Cardiac muscle cell (in vitro differentiated cells and primary cell): ENCODE measurements at places on chromosomes 2 and 18. TPM values are rescaled to one million over a fixed set of nuclear protein-coding genes. Genes with fewer than 3 reads are reported as not detected.

DNA sequence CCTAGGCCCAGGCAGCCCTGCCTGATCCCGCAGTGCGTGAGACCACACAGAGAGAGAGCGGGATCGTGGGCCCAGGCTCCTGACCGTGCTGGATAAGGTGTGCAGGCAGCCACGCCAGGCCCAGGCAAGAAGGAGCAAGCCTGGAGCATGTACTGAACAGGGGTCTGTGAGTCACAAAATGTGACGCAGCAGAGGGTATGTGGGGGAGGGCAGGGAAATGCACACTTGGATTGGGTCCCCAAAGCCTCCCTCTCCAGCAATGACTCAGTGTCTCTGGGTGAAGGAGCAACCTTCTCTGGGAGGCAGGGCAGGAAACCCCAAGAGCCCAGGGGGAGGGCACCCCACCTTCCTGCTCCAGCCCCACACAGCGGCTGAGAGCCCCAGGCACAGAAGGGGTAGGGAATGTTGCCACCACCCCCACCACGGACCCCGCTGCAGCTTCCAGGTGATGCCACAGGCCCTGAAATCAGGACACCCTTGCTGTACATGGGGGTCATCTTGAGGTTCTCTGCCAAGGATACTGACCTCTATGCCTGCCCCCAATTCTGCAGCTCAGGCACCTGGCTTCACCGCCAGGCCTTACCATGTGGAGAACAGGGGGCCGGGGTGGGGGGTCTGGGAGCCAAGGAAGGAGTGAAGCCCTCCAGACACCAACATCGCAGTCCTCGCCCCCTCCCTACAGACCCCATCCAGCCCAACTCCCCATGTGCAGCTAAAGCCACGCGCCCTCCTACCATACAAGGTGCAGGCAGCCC is 1.3 kb upstream of the GPC1 start:
- no peak overlapping the region for H3K27ac ChIP-seq
- H3K36me3 ChIP-seq = no peaks in the 10 kb centered on the region
- H3K27me3 ChIP-seq = peaks cover 23% of the 10 kb centered on the region
- peak; percentile 96 for DNase-seq

DNA sequence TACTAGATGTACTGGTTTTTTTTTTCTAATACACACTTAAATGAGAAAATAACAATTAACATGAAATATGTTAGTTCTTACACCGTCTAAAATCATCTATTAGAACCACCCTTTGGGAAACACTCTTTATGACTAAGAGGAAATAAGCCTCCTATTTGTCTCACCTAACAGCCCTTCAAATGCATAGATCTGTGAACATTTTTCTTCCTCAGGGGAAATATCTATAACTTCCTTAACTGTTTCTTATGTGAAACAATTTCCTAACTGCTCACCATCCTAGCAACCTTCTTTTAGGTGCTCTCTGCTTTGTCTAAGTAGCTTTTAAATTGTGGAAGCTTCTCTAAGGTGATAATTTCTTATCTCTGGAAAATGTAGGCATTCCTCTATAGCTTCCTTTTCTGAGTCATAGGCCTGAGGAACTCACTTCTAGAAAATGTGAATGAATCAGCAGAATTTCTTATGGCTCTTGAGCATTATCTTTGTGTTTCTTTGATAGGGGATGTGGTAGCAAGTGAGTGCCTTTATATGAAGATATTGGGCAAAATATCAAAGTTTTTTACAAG is 56.1 kb downstream of the CNTNAP5 start:
- no peak overlapping the region for H3K27ac ChIP-seq
- H3K27me3 ChIP-seq = no peaks in the 10 kb centered on the region
- peak; percentile 48 for DNase-seq
- no peaks in the 10 kb centered on the region for H3K4me1 ChIP-seq
- no peak overlapping the region for H3K4me3 ChIP-seq
- no peaks in the 10 kb centered on the region for H3K36me3 ChIP-seq

- peaks cover 8% of the 10 kb centered on the region for H3K27me3 ChIP-seq
- no peaks in the 10 kb centered on the region for H3K36me3 ChIP-seq
- peak; percentile 75 for DNase-seq
- no peaks in the 10 kb centered on the region for H3K4me1 ChIP-seq
These were observed 22.9 kb downstream of the DOK1 start for GRCh38 chr2:74577448-74577847.

The NPAS2 gene
- total RNA-seq = 0.18 and 0.89 TPM in 2 replicates

DNA sequence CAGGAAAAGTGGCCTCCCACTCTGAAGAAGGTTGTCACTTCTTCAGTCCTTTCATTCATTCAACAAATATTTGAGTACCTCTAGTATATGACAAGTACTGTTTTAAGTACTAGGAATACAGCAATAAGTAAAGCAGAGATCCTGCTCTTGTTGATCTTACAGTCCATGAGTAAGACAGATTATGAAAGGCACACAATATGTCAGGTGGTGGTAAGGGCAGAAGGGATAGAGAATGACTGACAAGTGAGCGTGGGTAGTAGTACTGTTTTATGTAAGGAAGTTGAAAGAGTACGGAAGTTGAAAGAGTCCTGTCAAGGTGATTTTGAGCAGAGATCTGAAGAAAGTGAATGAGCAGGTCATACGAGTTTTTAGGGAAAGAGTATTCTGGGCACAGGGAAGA is 111.3 kb downstream of the GALNT1 start:
- H3K4me1 ChIP-seq = peaks cover 7% of the 10 kb centered on the region
- no peak overlapping the region for H3K4me3 ChIP-seq
- no peak for DNase-seq
- H3K27me3 ChIP-seq = no peaks in the 10 kb centered on the region

GRCh38 chr2:11244091-11244826 is 89.0 kb downstream of the SLC66A3 start:
- no peaks in the 10 kb centered on the region for H3K27me3 ChIP-seq
- H3K27ac ChIP-seq = no peak overlapping the region
- H3K4me3 ChIP-seq = no peak overlapping the region
- peaks cover 3% of the 10 kb centered on the region for H3K36me3 ChIP-seq
- DNase-seq = no peak
- H3K4me1 ChIP-seq = no peaks in the 10 kb centered on the region

GRCh38 chr2:17363846-17364245 is 154.4 kb downstream of the RAD51AP2 start:
- no peaks in the 10 kb centered on the region for H3K36me3 ChIP-seq
- no peak for DNase-seq
- no peaks in the 10 kb centered on the region for H3K27me3 ChIP-seq
- H3K4me1 ChIP-seq = no peaks in the 10 kb centered on the region
- no peak overlapping the region for H3K27ac ChIP-seq
- no peak overlapping the region for H3K4me3 ChIP-seq
